ENCODE measurements at places on chromosomes 4 and X.

GRCh38 chr4:177283167-177283566 is 26.5 kb upstream of the NEIL3 start:
- no peak for DNase-seq

- DNase-seq = no peak
Observed at GRCh38 chrX:3159995-3160720, 118.9 kb downstream of the ARSF start.

DNA sequence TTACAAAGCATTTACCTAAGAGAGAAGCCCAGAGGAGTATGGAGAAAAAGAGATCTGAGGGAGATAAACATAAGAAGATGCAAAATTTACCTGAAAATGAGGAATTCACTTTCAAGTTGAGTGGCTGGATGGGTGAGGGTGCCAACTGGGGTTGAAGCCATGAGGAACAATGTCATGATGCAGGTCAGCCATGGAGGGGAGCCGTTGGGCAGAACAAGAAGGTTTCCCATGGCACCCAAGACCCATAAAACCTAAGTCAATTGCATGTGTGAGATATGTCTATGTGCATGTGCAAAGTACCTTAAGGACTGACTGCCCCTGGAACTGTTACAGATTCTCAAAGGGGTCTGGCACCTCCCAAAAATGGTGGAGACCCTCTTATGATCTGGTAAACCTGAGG is 46.6 kb upstream of the PRRG1 start:
- DNase-seq = no peak

DNA sequence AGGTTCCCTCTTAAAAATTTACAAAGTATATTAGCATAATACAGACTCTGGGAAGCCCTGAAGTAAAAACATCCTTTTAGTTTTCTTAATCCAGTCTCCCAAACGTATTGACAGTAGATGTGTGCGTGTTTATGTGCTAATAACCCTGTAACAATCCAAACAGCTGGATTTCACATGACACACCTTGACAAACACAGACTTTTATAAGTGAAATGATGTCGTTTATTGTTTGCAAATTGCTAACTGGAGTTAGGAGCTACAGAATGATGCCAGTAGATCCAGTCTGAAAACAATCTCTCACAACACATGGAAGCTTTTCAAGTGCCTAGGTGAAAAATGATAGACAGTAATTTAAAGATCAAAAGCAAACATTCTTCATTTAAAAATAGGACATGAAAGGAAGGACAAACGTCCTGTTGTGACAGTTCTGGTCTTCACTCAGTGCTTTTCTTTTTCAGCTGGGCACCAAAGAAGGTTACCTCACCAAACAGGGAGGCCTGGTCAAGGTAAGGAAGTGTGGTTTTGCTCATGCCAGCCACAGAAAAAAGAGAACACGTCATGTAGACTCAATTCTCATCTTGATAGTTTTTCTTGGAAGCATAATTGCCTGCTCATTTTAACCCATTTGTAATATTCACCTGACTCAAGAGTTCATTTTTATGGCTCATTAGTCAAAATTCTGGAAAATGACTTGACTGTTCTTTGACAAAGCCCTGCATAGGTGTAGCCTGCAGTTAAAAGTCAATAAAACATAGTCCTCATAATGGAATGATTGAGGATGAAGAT is 32.9 kb downstream of the LAMTOR3 start:
- DNase-seq = no peak

- DNase-seq = no peak
Observed at GRCh38 chr4:134470544-134470943, 269.0 kb upstream of the PABPC4L start.

- DNase-seq = no peak
Observed at GRCh38 chr4:159268607-159269006, 165.7 kb downstream of the RAPGEF2 start.

- no peak for DNase-seq
Observed at GRCh38 chrX:10072786-10073568, 83.8 kb upstream of the CLCN4 start.

GRCh38 chrX:129958814-129959492 is 23.5 kb upstream of the BCORL1 start:
- DNase-seq = no peak

- DNase-seq = no peak
Observed at GRCh38 chr4:36288731-36289426, 7.5 kb downstream of the DTHD1 start.

DNA sequence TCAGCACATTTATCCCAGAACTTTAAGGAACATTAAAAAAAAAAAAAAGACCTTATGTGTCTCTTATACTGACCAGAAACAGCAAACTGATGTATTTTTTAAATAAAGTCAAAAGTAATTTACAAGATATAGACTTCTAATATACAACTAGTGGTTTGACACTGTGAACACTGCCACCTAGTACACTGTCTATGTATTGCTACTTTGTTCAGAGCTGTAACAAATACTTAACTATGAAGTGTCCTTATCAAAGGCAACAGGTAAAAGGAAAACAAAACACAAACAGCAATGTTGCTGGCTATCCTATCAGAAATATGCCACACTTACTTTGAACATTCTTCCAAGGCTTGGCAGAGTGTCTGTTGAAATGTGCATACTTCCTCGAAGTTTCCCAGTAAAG is 60.4 kb downstream of the CD40LG start:
- DNase-seq = no peak

DNA sequence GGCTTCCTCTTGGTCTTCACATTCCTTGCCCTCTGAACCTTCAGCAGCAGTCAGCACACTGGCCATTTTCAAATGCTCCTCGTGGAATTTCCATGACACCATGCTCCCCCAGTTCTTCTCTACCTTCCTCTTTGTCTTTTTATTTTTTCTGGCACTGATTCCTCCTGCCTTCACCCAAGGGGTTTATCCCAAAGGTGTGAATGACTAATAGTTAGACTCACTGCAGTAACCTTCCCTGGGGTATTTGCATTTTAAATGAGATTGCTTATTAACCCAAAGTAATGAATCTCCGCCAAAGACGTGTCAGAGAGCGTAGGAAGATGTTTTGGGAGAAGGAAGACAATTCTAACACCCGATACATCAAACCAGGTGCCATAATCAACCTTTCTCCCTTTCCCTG is 36.2 kb downstream of the CD40LG start:
- DNase-seq = no peak

Data from NCI-H1048 (cell line).